ENCODE measurements at places on chromosomes 3 and 15.

DNA sequence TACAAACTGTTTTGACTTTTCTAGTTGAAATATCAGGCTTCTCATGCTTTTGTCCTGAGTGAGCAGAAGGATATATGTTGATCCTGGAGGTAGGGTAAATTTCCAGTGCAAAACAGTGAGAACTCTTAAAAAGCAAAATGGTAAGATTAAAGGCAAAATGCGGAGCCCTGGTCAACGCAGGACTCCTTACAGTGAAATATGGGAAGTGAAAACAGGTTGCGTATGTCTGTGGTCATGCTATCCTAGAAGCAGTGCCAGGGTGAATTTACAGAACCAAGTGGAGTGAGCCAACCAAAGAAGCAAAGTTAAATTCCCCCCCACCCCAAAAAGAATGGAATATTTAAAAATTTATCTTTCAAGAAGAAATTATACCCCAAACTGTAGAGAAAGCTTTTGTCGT, 256.4 kb downstream of the NR2F2 start:
- no peak for DNase-seq

DNA sequence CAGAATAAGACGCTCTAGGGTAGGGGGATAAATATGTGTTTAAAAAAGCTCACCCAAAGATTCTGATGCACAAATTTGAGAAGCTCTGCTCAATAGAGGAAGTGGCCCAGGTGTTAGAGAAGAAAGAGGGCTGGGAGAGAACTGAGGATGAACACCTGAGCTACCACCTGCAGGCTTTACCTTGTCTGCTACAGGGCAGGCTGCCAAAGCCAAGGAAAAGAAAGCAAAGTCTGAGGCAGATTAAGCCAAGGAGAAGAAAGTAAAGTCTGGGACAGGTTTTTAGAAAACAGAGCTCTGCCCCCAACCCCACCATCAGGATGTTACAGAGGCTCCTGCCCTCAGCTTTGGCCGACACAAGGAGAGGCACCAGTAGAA, 92.9 kb downstream of the THRB start:
- no peak for DNase-seq

DNA sequence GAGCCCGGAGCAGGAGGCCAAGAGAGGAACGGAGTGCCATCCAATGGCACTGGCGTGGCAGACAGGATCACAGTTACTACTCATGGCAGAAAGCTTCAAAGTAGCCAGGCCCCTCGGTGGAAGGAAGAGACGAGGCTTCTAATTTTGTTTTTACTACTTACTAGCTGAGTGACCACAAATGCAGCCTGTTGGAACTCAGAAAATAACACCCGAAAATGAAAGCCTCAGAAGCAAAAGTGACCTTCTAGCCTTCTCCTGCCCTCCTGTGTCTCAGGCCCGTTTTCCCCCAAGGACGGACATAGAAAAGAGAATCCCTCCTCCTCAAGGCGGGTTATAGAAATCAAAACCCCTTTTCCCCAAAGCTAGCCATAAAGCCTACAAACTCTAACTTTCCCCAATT, 9.9 kb upstream of the STRA6 start:
- DNase-seq, result no peak

GRCh38 chr3:179073816-179074215, 2.2 kb upstream of the ZMAT3 start:
- DNase-seq, result no peak

DNA sequence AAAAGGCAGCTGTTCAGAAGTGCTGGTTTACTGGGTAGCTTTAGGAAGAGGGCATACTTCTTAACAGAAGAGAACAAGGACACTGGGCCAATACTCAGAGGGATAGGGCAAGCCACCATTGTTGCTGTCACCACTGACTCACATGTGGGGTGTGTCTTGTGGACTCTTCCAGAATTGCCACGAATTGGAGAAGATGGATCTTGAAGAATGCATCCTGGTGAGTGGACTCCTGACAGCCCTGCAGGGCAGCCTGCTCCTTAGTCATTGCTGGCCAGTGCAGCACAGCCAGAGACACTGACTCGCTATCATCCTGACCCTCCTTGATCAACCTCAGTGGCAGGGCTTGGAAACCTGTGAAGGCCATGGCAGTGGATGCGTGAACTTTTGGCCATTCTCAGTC, 62.3 kb downstream of the UBP1 start:
- no peak for DNase-seq

- DNase-seq, result peak; percentile 79
Measured at GRCh38 chr3:195195321-195196209, 75.4 kb downstream of the XXYLT1 start.

DNA sequence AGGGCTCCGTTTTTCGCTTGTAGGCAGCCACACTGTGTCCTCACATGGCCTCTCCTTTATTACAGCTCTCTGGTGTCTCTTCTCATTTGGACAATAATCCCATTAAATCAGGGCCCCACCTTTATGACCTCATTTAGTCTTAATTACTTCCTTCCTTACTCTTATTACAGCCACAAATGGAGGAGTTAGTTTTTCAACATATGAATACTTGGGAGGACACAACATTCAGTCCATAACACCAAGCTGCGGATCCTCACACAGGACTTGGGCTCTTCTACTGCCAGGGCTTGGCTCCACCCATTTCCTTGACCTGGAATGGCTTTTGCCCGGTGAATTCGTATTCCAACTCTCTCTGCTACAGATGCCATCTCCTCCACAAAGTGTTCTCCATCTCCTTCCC, 74.3 kb upstream of the SLC7A14 start:
- DNase-seq, result no peak

DNA sequence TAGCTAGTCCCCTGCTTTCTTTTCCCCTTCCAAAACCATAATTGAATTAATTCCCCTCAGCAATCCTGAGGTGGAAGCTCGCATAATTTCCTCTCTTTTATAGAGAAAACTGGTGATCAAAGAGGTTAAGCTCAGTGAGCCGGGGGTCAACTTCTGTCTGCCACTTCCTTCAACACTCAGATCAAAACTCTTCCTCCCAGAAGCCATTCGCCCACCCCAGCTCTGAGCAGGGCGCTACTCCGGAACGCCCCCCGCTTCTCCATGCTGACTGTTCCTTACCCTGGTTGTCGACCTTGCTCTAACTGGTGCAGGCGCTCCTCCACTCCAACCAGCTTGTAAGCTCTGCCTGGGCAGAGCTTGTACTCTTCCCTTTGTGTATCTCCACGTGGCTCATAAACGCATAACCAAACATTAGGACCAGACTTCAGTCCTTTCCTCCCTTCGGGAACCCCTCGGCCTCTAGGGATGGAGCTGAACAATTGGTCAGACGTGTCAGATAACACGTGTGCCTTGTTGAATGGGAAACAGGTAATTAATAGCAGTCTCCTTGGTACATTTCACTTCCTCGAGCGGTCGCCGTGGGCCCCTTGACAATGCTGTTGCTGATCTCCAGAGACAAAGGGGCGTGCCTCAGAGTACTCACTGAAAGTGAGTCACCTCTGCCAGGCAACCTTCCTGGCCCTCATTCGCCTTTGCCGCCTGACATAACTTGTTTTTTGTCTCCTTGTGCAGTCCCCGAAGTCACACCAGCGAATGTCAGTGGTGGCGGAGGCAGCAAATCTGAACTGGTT, 71.8 kb downstream of the IL5RA start:
- DNase-seq, result no peak

GRCh38 chr3:34131091-34131490, 332.7 kb downstream of the PDCD6IP start:
- no peak for DNase-seq

DNA sequence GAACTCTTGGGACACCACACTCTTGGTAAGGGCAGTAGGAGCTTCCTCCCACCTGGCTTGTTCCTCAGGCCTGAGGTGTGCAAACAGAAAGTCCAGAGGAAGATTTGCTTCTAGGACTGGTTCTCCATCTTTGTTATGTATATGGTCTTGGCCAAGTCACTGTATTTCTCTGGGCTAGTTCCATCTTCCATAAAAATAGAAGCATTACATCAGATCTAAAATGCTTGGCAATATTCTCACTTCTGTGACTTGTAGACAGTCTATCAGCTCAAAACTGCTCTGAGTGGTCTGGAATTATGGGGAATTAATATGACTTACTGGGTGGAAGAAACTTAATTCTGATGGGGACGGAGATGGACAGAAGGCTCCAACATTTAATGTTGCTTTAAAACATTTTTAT, 55.2 kb downstream of the TMEM108 start:
- no peak for DNase-seq

GRCh38 chr15:85361323-85361722, 19.1 kb upstream of the AKAP13 start:
- DNase-seq, result no peak

GRCh38 chr3:8204853-8205650, 296.6 kb upstream of the LMCD1 start:
- DNase-seq, result no peak

DNA sequence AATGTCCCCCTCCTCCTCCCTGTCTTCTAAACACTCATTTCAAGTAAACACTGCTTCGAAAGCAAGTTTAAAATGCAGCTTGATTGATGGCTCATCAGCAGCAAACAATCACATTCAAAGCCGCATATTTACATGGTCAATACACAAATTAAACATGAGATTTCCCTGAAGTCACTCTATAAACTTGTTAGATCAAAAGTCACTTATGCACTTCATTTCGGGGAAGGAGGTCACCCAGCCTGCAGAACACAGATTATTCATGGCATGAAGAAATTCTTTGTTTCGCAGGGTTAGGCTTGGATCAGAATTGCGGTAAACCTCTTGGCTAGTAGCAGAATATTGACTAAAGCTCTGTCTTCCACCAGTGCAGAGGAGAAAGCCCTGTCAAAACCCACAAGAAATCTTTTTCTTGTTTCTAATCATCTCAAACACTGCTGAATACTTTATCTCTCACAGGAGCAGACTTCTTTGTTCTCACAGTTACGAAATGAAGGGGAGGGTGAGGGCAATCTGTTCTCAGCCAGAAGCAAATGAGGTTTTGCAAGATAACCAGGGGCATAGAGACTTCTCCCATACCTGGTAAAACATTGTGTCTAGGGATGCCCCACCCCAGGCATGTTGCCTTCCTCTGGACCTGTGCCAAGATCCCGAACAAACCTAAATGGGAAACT, 133.3 kb upstream of the CHL1 start:
- DNase-seq, result no peak

GRCh38 chr3:178456621-178457285, 79.5 kb upstream of the KCNMB2 start:
- DNase-seq, result no peak

DNA sequence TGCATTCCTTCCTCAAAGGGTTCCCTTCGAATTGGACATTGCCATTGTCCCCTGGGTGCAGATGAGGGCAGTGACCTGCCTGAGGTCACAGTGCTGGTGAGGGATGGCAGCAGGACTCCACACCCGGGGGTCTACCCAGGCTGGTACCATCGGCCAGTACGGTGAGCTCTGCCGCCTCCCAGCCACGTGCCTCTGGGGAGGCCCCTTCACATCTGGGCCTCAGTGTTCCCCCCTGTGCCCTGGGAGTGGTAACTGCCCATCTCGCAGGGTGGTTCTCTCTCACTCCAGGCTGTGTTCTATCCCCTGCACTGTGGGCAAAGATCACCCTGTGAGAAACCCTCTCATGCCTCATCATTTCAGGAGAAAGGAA, 99.4 kb upstream of the IQSEC1 start:
- no peak for DNase-seq

DNA sequence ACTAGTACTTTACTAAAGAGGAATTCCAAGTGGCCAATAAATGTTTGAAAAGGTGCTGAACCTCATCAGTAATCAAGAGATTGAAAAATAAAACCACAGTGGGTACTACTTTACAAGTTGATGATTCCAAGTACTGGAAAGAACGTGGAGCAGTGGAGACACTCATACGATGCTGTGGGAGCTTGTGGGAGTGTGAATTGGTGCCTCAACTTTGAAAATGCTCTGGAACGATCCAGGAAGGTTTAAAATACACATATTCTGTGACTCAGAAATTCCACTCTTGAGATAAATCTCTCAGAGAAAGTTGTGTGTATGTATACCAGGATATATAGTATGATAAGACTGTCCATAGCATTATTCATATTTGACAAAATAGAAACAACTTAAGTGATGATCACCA, 9.3 kb downstream of the LRCH3 start:
- DNase-seq, result no peak

Measured in NCI-H1092 (cell line).